Smooth muscle cell of the pulmonary artery (primary cell): ENCODE measurements at places on chromosomes 5 and 9. TPM values are rescaled to one million over a fixed set of nuclear protein-coding genes. Genes with fewer than 3 reads are reported as not detected.

TAF11L10 gene
- not detected in 2 replicates for total RNA-seq

TNFSF15 gene
- 0.03 and 13.4 TPM in 2 replicates for total RNA-seq

SCGB3A2 gene
- not detected in 2 replicates for total RNA-seq

ABLIM3 gene
- 37.7 and 38.4 TPM in 2 replicates for total RNA-seq

CCDC187 gene
- total RNA-seq, result under 0.01 and 0.07 TPM in 2 replicates

COX7C gene
- total RNA-seq, result 123 and 180 TPM in 2 replicates

CD274 gene
- total RNA-seq, result 4.8 and 8.8 TPM in 2 replicates

PTPA gene
- 137 and 202 TPM in 2 replicates for total RNA-seq

PTTG1 gene
- total RNA-seq, result 12.8 and 48.7 TPM in 2 replicates

MEIKIN gene
- total RNA-seq, result not detected in 2 replicates

PPIC gene
- total RNA-seq, result 77.2 and 93.4 TPM in 2 replicates

WNT8A gene
- not detected in 2 replicates for total RNA-seq

SH2D3C gene
- total RNA-seq, result 0.10 and 2.2 TPM in 2 replicates

PCDHA9 gene
- total RNA-seq, result 0.07 and 0.10 TPM in 2 replicates

KCNMB1 gene
- 0.07 and 0.39 TPM in 2 replicates for total RNA-seq

CACNA1B gene
- under 0.01 and 0.07 TPM in 2 replicates for total RNA-seq

SLC6A19 gene
- not detected in 2 replicates for total RNA-seq

FOXD4L4 gene
- total RNA-seq, result 0.17 and 0.20 TPM in 2 replicates

KCNIP1 gene
- total RNA-seq, result not detected in 2 replicates

FRMD3 gene
- 2.6 and 6.9 TPM in 2 replicates for total RNA-seq

TICAM2 gene
- total RNA-seq, result 4.3 and 4.8 TPM in 2 replicates

PCDHB8 gene
- total RNA-seq, result 0.26 and 1.3 TPM in 2 replicates

DIRAS2 gene
- 0.03 and 0.33 TPM in 2 replicates for total RNA-seq
